HT1080 (cell line): ENCODE measurements at places on chromosomes 13 and 19. TPM values are rescaled to one million over a fixed set of nuclear protein-coding genes. Genes with fewer than 3 reads are reported as not detected.
A peak's percentile ranks its signal among the peaks of the same experiment; 100 is the strongest.

GRCh38 chr19:55196803-55197202 is 12.5 kb downstream of the PTPRH start:
- DNase-seq, result peak; percentile 35

DNA sequence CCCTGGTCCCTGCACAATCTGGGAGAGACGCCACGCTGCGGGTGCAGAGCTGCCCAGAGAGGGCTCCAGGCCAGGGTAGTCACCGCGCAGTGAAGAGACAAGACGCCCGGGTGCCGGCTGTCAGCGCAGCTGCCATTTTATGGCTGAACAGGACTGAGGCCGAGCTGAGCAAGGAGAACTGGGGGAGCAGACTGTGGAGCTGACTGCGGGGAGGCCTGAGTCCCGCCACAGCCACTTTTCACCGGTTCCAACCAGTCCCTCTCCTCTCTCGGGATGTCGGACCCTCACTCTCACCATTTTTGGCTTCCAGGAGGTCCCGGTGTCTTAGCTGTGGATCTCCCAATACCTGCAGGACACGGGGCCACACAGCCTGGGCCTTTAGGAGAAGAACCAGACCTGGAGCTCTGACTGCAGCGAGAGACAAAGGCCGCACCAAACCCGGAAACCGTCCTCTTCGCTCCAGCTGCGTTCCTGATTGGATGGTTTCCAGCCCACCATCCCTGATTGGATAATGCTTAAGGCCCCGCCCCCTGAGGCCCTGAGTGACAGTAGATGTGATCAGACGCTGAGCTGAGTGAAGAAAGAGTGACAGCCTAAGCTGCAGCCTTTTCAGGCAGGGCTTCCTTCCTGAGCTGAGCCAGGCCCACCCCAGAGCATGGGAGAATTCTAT is at the start of gene ZNF626:
TSS of gene ZNF626 (minus strand) at position 422 of the 670 bp plus-strand sequence. CDS start at position 297, 125 bp downstream.
- DNase-seq, result peak; percentile 32

DNA sequence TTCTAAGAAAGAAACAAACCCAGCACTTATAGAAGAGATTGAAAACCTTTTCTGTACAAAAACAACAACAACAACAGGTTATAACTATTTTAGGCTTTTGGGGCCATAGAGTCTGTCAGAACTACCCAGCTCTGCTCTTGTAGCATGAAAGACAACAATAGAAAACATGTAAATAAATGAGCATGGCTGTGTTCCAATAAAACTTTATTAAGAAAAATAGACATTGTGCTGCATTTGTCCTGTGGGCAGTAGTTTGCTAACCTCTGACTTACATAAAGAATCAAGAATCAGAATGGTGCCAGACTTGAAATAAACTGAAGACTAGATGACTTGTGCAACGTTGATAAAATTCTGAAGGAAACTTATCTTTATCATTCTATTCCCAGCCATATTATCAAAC is 617.5 kb downstream of the DIAPH3 start:
- DNase-seq, result no peak

DNA sequence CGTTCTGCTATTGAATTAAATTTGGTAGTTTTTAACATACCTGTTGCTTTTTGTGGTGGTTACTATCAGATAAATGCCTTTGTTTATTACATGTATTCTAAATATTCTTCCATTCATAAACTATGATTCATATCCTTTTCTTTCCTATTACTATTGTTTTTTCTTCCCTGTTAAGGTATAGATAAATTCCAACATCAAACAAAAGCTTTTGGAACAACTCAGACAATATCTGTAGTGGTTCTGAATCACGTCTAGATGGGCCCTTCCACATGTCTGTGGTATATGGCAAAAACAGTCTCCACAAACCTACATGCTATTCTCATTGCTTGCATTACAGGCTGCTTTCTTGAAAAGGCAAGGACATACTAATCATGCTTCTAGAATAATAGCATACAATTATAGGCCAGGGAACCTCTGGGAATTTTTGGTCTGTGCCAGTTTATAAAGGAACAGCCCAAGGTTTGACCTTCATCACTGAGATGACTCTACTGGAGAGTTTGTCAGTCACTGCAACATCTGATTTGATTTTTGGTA is 6.4 kb downstream of the LRCH1 start:
- no peak for DNase-seq

DNA sequence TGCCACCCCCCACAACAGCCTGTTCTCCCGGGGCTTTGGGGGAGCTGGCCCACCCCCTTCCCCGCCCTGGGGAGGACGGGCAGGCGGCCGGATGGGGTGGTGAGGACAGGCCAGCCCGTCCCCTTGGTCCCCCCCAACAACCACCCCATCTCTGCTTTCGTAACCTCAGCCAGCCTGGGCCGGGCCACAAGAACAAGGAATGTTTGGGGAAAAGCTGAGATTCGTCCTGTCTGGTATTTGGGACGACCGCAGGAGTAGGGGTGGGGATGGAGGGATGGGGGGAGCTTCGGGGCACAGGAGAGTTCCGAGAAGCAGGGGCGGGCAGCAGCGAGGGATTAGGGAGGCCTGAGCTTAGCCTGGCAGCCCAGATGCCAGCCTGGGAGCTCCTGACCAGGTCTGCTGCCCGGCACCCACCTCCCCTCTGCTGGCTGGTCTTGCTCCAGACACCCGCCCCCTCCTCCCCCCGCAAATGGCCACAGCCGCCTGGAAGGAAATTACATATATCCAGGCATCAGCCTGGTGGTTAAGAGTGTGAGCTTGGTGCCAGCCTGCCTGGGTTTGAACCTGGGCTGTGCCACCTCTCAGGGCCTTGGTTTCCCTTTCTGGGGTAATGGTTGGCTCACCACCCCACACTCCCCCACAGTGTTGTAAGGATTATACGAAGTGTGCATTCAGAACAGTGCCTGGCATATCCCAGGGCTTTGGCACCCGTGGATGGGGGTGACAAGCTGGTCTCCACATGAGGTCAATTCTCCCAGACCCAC is at the start of gene PODNL1:
TSS of gene PODNL1 (minus strand) at position 117 of the 764 bp plus-strand sequence. CDS start 236 bp downstream, outside the sequence.
- peak; percentile 31 for DNase-seq

- no peak for DNase-seq
These were observed 15.0 kb downstream of the EFNB2 start for GRCh38 chr13:106520251-106521054.

DNA sequence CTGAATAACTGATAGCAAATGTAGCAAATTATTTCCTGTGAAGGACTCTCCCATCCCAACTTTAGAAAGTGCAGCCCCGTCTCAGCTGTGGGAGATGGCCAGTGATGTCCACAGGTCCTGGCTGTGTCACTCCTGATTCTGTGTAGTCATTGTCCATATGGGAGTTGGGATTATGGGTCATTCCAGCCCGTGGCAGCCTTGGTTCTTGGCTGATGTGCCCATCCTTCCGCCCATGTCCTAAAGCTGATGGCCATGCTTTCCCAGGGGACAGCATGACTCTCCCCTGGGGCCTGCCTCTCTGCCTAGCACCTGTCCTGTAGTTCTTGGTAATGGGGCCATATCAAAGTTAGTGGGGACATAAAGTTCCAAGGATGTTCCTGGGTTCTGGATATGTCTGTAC is 43.9 kb upstream of the C1QTNF9 start:
- DNase-seq, result no peak

- DNase-seq, result no peak
These were observed 22.8 kb downstream of the RASA3 start for GRCh38 chr13:114109641-114110041.

- DNase-seq, result peak; percentile 75
These were observed 6.3 kb downstream of the PLEKHF1 start for GRCh38 chr19:29671393-29672160.

Gene CYP4F2
- 0.30 and 0.63 TPM in 2 replicates for total RNA-seq
